AG08396 (cell line): ENCODE measurements at places on chromosomes 3 and 15.

DNA sequence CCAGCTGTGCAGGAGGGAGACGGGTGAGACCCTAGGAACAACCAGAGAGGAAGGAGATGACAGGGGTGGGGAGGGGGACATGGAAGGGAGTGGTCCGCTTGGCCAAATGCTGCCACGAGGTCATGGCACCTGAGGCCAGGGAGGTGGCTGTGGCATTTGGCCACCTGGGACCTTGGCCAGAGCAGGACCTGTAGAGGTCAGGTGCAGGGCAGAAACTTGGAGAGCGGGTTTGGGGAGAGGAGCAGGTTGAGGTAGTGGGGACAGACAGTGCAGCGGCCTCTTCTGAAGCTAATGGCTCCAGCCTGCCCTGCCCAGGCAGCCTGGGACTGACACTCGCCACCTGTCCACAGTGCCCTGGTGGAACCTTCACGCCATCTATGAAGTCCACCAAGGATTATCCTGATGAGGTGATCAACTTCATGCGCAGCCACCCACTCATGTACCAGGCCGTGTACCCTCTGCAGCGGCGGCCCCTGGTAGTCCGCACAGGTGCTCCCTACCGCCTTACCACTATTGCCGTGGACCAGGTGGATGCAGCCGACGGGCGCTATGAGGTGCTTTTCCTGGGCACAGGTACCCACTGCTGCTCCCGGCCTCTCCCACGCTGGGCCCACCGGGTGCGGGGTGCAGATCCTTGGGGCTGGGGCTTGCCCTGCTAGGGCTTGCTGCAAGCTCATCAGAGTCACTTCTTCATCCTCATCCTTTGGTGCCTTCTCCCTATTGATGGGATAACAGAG, 7.0 kb upstream of the GNAT1 start:
- DNase-seq, result no peak

GRCh38 chr15:69074843-69075224, 60.3 kb downstream of the NOX5 start:
- no peak for DNase-seq

DNA sequence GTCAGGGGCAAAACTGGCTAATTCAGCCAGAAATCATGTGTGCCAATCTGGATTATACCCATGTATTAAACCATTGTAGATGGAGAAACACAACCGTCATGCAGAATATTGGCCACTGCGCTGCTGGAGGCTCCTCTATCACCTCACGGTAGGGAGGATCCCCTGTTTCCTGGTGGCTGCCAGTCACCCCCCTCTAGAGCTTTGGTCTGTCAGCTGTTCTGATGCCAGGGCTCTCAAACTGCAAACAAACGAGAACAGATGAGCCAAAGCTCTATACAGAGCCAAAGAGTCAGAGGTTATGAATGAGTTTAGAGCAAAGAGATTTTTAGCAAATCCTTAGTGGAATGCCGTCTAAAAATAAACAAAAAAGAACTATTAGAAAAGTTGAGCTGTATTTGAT, 62.5 kb downstream of the IL20RB start:
- DNase-seq, result no peak

GRCh38 chr3:170532573-170532972, 53.3 kb downstream of the SLC7A14 start:
- DNase-seq, result no peak

DNA sequence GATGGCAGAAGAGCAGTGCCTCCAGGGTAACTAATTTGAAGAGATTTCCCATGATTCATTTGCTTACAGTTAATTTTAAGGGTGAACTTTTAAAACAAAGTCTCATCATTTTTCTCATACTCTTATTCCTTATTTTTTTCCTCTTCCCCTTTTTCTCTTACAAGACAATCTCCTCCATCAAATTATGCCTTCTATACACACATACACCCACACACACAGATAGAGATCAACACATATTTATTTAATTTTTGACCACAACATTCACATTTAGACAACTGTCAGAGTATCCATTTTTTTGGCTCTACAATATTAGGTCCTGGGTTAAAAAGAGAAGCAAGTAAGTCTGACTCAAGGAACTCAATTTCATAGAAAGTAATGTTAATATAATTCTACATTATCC, 37.6 kb downstream of the AAGAB start:
- no peak for DNase-seq

DNA sequence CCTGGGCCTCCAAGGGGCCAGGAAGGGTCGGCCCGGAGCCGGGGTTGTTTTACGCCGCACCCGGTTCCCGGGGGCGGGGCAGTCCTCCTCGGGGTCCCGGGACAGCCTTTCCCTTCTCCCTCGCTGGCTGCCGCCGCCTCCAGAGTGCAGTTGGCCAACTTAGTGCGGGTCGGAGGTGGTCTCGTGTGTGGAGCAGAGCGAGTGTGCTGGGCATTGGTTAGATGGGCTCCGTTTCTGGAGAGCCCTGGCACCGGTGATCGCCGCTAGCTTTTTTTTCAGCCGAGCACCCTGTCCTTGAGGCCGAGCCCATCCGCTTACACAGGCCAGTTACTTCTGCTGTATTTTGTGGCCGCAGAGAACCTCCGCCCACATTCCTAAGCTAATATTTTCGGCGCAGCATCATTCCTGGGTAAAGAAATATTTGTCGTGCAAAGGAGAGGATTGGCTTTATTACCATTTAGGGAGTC, 585 bp downstream of the KIF23 start:
- DNase-seq, result peak; percentile 87

DNA sequence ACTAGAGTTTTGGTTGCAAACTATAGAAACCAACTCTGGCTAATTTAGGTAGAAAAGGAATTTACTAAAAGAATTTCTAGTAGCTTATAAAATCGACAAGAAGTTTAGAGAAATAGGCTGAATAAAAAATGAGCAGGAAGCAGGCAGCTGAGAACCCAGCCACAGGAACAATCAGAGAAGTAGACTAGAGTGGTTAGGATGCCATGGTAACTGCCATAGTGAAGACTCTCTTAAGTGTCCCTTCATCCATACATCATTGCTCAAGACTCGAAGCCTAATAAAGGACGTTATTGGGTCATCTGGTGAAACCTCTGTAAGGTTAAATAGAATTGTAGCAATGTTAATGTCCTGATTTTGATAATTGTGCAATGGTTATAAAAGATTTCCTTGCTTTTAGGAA, 13.8 kb downstream of the AVEN start:
- DNase-seq, result no peak

DNA sequence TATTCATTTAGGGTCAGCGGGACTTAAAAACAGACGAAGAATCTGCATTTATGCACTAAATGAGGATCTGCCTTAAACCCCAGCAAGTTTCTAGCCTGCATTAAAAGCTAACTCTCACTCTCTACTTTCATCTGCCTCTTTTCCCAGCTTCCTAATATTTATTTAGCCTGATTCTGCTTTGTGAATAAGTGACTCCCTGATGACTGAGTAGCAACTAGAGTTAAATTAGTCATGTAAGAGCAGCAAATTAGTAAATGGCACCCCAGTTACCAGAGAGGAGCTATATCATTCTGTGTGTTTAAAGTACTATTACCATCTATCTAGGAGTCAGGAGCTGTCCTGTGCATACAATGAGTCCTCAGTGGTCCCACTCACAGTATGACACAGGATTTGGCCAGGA, 391.0 kb upstream of the RORA start:
- no peak for DNase-seq

GRCh38 chr3:66957367-66957766, 40.7 kb upstream of the KBTBD8 start:
- DNase-seq, result no peak

- no peak for DNase-seq
Measured at GRCh38 chr3:156727519-156728205, 53.3 kb downstream of the TIPARP start.

DNA sequence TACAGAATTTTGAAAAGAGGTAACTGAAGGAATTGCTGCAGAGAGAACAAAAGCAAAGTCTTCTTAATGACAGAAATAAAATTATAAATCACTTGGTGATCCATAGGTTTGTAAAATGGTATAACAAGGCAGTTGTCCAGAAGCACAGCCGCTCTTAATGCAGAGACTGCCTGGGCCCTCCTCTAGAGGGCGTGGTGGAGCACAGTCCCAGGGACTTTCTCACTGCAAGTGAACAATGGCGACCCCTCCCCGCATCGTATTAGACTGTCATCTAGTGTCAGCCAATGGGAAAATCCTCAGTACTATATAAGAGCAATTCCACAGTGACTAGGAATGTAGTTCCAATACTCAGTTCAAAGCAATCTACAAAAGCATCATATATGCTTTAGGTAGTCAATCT, 26.4 kb upstream of the ZBED2 start:
- no peak for DNase-seq

GRCh38 chr15:70474471-70475406, 288.6 kb downstream of the UACA start:
- DNase-seq, result peak; percentile 91

DNA sequence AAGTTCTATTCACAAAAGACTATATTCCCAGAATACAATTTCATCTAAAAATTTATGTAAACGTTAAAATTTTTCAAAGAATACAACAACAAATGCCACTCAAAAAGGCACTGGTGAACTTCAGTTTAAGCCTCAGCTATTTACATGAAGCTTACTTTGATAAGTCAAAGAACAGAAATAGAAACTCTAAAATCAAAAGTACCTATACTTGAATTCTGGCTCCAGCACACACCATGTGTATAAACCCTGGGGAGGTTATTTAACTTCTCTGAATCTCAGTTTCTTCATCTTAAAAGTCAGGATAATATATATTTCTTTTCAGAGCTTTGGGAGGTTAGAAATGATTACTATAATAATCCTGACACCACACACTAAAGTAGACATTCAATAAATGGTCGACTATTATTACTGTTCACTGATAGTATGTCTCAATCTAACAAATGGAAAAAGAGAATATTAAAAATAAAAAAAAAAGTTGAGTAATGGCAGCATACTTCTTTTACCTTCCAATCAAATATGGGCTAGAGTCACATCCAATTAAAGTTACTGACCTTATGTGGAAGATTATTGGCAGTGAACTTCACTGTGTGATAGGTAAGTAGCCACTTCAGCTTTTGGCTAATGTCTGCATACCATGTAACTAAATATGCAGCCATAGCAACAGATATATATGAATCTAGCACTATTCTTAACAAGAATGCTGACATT, 248.4 kb downstream of the ISL2 start:
- DNase-seq, result no peak

GRCh38 chr3:119681279-119681678, 4.1 kb upstream of the COX17 start:
- DNase-seq, result peak; percentile 48

DNA sequence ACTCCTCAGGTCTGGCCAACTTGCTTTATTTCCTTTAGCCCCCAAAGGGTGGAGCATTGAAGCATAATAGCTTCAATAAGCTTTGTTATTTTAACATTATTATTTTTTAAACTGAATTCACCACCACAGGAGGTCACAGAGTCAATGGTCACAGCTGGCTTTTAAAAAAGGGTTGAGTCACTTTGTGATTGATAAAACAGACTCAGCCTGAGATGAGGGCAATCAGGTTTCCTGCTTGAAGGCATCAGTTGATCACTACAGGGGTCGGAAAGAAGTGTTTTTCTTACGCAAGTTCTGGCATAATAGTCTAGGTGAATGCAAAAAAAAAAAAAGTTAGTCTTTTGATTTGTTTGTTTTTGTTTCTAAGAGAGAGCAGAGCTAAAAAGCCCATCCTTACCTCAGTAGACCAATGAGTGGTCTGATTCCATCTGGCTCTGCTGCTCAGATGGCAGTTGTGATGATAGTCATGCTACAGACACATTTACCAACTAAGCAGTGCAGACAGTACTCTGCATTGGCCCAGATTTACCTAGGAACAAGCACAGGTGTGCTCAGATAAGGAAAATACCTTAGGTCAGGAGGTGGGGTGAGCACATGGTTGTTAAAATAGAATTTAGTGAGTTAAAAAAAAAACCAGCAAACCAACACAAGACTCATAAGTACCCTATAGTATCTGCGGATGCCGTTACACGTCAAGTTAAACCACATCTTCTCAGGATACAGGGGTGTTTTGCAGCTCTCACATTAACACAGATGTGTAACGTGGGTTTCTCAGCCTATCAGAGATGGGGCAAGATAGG, 22.6 kb downstream of the ZNF80 start:
- no peak for DNase-seq

- no peak for DNase-seq
Measured at GRCh38 chr3:17823036-17823435, 80.6 kb upstream of the TBC1D5 start.

DNA sequence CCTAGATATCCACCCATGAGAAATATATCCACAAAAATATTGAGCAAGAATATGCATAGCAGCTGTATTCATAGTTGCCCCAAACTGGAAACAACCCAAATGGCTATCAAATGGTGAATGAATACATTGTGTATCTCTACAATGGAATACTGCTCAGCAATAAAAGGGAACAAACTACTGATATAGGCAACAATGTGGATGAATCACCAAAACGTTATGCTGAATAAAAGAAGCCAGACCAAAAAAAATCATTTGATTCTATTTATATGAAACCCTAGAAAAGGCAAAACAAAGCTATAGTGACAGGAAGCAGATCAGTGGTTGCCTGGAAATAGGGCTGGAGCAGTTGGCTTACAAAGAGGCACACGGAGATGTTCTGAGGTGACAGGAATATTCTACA, 15.5 kb upstream of the CMTM7 start:
- DNase-seq, result no peak

DNA sequence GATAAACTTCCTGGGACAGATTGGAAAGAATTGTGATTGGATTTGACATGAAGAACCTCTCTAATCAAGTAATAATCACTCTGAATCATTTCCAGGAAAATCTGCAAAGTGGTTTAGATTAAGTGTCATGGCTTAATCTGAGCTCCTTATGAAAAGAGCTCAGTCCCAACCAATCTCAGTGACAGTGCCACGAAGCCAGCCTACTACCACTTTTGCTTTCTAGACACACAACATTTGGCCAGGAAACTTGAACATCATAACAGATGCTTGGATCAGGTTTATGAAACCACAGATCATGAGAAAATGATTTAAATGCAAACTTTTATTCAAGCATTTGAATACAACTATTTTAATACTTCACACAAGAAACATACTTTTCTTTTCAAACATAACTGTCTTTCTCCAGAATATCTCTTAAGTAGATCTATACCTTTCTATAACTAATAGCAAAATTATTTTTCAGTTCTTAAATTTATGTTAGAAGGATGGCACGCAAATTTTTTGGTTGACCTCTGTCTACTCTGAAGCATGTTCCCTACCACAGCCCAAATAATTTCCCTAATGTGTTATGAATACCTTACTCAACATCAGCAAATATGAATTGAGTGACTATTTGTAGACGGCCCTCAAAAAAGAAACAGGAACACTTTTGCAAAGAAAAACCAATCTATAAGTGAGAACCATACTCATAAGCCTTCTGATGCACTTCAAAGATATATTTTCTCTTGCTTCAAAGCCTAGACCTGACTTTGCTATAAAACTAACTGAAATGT, 495.0 kb upstream of the ZNF385D start:
- no peak for DNase-seq

DNA sequence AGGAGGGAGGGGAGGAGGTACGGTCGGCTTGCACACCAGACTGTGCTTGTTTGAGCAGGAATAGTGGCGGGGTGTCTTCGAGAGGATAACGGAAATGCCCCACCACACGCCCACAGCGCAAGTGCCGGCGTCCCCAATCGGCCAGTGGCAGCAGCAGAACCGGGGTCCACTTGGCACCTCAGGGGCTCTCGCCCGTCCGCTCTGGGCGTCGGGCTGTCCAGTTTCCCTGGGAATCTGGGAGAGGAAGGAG, 53.7 kb downstream of the CCDC54 start:
- DNase-seq, result no peak
